ENCODE measurements at places on chromosomes 7 and 10.

DNA sequence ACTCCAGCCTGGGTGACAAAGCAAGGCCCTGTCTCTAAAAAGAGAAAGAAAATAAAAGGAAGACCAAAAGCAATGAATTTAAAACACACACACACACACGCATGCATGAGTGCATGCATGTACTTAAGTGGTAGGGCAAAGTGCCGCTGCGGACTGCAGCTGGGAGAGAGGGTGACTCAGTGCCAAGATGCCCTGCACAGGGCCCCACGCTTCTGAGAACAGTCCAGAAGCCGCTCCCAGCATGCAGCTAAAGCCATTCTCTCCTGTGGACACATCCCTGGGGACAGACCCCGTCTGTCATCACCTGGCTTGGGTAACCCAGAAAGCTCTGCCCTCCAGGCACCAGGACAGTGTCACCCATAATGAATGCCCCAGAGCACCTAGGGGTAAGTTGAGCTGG is 61.0 kb upstream of the MYL10 start:
- no peak for DNase-seq

DNA sequence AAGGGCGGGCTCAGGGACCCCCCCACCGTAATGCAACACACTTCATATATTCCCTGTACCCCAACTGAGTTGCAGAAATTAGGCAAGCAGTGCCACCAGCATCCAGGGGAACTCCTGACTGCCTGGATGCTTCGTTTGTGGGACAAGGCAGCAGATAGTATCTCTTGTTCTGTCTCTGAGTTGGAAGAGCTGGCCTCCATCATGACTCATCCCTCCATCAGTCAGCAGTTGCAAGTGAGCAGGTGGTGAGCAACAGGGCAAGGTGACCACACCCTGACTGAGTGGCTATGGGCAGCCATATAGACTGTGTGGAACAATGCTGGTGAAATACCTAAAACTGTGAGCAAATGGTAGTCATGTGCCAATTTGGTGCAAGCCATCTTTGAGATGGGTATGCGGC is 22.8 kb upstream of the ADAMTS14 start:
- DNase-seq, result no peak

DNA sequence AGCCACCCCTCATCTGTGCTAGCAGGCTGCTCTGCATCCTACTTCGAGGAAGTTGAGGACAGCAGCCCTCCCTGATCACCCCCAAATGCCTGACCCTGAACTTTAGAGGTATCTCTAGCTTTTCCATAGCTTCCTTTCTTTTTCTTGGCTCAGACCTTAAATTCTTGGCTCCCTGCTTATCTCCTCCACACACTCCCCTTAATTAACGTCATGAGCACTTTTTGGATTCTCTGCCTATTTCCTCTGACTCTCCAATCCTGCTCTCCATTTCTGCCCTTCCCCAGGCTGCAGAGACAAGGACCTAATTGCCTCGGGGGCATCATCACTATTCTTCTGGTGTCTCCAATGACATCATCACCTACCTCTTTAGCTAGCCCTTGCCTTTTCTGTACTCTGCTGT is 40.8 kb upstream of the SEC61G start:
- DNase-seq, result no peak

- no peak for DNase-seq
Observed at GRCh38 chr7:96719164-96719563, 9.5 kb upstream of the SEM1 start.

DNA sequence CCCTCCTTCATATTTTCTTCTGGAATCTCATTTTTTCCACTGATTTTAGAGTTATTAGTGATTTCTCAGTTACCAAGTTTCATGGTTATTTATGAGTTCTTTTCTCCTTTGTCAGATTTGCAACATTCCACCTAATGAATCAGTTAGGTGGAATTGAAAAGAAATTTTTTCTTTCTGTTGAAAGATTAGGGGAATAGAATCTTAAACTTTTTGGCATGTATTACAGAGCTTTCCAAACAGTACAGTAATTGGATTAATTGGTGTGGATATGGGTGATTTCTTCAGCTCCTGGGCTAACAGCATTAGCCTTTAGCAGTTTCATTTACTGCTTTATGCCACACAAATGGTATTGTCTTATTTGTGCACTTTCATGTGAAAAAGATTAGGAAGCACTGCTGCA is 17.0 kb downstream of the STAM start:
- DNase-seq, result no peak

DNA sequence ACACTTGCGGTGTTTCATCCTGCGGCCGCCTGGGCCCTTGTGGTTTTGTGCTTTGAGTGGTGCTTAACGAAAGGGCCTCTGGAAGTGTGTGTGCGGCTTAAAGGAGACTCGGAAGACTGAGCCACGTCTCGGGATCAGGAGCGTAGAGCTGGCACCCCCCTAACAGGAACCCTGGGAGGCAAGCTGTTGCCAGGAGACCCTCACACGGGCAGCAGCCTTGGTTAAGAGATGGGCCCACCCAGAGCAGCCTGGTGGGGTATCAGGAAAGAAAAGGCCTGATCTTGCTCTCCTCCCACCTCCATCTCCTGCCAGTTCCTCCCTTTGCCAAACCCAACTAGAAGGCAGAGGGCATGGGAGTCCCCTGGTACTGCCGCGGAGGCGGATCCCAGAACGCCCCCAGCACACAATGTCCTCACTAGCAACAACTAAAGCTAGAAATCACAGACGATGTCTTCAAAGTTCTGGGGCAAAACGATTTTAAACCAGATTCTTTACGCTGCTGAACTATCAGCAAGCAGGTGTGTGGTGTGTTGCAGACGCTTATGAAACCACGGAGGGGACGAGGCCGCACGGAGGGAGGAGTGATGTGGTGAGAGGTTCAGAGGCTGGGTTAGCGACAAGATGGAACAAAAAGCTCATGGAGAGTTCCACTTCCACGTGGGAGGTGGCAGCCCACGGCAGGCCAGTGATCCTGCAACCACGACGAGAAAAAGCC is 67.0 kb upstream of the INPP5A start:
- no peak for DNase-seq

DNA sequence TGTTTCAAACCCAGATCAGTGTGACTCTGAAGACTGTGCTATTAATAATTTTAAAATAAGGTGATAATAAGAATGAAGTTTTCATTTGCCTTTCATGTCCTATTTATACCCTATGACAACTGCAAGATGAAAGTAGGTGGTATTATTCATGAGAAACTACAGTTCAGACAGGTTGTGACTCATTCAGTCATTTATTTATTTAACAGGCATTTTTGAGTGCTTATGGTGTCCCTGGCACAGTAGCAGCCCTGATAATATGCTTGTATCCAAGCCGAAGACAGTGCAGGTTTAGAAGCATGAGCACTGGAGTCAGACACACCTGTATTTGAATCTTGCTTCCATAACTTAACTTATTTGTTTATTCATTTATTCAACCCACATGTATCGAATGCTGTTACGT is 87.1 kb downstream of the FZD1 start:
- DNase-seq, result no peak

DNA sequence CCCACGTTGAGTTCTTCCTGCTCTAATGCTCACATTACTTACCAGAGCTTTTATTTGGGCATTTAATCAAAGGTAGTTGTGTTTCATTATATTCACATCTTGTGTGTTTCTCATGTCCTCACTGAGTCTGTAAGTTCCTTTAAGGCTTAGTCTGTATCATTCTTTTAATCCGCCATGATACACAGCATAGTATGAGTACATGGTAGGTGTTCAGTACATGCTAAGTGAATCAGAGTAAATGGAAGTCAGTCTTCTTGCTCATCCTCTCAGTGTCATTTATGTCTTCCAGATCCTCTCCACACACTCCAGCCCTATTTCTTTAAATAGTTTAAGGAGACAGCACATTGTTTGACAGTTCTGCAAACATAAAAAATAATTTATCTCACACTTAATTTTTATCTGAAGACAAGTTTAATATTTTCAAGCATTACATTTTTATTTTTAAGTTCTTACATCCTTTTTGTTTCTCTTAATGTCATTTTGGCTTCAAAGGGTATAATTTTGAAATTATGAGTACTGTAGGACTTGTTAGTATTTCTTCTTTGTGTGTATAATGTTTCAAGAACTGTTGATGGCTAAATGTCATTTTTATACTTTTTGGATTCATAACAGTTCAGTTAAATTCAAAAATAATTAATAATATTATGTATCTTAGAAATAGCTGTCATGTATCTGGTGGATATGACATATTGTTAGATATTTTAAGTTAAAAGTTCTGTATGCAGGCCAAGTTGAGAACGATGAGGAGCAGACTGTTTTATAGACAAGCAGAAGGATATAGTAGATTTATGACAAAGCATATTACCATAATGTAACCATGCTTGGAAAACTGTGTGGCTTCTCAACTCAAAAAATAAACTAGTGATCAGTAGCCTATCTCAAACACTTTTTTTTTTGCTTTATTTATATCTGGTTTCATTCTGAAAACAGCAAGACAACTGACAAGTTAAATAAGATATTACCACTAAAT is 342.7 kb downstream of the LRMDA start:
- no peak for DNase-seq

DNA sequence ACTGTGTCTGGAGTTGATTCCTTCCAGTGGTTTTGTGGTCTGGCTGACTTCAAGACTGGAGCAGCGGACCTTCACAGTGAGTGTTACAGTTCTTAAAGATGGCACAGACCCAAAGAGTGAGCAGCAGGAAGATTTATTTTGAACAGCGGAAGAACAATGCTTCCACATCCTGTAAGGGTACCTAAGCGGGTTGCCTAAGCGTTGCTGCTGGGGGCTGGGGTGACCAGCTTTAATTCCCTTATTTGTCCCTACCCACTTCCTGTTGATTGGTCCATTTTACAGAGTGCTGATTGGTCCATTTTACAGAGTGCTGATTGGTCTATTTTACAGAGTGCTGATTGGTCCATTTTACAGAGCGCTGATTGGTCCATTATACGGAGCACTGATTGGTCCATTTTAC is 13.2 kb downstream of the AKR1B15 start:
- DNase-seq, result no peak

GRCh38 chr7:868189-868486 is 8.2 kb upstream of the GET4 start:
- DNase-seq, result no peak

DNA sequence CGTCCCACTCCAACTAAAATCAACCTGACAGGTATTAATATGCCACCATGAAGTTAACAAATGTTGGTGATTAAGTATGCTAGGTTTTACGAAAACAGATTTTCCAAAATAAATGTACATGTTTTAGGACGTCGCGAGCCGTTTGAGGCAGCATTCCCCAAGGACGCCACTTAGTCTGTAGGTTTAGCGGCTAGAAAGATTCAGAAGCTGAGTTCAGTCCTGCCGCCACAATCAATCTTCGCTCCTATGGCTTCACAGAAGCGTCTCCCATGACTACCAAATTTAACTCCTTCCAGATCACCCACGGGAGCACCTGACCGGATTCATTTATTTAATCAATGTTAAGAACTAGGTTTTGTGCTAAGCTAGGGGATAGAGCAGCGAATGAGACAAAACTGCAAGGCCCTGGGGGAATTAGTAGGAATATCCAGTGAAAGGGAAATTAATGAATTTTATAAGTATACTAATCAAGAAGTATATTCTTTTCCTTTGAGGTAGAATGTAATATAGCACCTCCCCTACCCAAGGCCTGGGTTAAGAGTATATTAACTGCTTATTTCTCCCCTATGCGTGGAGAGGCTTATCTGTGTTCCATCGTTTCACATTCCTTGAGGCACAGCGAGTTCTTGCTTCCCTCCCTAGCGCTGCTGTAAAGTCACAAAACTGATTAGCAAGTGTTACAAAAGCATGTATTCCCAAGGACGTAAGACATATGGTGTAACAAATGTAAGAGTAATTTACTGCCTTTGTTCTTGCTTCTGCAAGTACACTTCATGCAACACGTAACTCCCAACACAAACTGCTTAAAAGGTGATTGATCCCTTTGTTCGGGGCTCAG is 994 bp upstream of the CYP51A1 start:
- no peak for DNase-seq

DNA sequence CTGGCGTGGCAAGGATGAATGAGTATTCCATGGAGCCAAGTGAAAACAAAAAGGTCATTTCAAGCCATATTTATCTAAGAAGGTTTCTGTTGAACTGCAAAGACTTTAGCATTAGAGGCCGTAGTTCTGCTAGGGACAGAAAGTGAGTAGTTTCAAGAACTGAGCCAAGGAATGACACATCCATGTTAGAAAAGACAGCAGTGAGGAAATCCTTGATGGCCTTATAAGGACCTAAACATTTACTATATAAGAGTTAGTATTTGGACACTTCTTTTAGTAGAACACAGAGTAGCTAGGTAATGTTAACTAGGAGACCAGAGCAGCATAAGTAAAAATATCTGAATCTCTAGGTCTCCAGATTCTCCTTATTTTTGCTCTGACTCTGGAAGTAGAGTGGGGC is 329.8 kb upstream of the SEMA3D start:
- no peak for DNase-seq

DNA sequence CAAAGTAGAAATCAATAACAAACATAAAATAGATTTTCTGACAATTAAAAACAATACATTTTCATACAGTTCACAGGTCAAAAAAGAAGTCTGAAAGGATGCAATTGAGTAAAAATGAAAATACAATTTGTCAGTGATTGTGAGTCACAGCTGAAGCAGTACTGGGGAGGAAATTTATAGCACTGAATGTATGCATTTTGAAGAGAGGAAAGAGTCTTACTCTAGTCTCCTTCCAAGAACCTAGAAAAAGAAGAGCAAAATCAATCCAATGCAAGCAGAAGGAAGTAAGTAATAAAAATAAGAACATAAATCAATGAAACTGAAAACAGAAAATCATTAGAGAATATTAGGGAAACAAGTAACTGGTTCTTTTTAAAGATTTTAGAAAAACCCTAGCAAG is 507.2 kb upstream of the IGFBP3 start:
- DNase-seq, result no peak

GRCh38 chr7:144497282-144497681 is 93.8 kb upstream of the NOBOX start:
- DNase-seq, result no peak

DNA sequence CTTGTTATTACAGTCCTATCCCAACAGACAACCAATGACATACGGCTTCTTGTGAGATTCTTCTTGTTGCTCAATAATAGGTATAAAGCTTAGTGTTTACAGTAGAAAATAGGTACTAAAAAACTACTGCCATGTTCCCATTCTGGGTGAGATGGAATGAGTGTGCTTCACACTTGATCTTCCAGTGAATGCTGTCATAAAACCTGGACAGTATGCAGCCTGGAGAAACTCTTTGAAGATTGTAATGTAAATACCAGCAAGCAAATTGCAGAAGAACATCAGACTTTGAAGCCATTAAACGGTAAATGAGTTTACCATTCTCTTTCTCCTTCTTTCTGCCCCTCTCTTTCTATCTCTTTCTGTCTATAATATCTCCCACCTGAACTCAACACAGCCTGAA is 663.7 kb upstream of the COBL start:
- DNase-seq, result no peak

GRCh38 chr10:122561212-122561611 is 658 bp downstream of the DMBT1 start:
- no peak for DNase-seq

GRCh38 chr7:48875045-48875916 is 49.1 kb upstream of the CDC14C start:
- no peak for DNase-seq

- DNase-seq, result no peak
Observed at GRCh38 chr10:124338276-124338925, 80.3 kb downstream of the OAT start.
